ENCODE measurements at places on chromosomes 3 and 15.

DNA sequence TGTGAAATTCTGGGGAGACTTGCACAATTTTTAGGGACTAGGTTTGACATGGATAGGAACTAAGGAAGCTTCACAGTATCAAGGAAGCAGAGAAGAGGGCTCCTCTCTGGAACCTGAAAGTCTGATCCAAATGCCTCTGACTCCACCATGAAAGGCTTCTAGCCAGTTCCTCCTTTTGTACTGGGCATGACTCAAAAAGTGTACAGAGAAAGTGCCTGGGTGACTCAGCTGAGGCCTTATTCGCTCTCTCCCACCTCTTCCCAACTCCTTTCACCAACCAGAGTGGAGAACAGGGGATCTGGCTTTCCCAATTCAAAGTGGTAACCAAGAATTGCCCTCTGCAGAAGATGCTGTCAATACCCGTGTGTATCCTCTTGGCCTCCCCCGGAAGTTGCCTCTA lies 342.9 kb upstream of the PROK2 start:
- no peaks in the 10 kb centered on the region for H3K36me3 ChIP-seq

- H3K4me1 ChIP-seq = no peaks in the 10 kb centered on the region
- no peak overlapping the region for H3K4me3 ChIP-seq
- no peak for DNase-seq
- H3K27ac ChIP-seq = no peak overlapping the region
Observed at GRCh38 chr3:128503751-128504532, 10.9 kb upstream of the GATA2 start.

DNA sequence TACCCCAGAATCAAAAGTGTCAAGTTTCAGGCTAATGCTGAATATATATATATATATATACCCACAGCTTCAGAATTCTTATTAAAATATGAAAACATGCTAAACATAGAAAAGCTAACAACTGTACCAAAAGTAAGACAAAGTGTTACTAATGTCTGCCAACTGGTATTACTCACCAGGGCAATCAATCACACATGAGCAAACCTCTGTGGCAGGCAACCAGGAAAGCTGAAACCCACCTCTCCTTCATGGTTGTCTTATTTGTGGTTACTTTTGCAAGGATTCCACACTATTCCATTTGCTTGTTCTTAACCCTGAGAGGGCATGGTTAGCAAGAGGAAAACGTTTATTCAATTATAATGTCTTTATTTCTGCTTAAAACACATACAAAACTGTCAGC lies 512.3 kb upstream of the MDFIC2 start:
- no peak overlapping the region for H3K4me3 ChIP-seq
- peaks cover 5% of the 10 kb centered on the region for H3K4me1 ChIP-seq
- H3K27me3 ChIP-seq = no peaks in the 10 kb centered on the region
- H3K27ac ChIP-seq = no peak overlapping the region
- H3K36me3 ChIP-seq = no peaks in the 10 kb centered on the region

- no peak for DNase-seq
- H3K36me3 ChIP-seq = no peaks in the 10 kb centered on the region
- no peak overlapping the region for H3K27ac ChIP-seq
- H3K4me3 ChIP-seq = no peak overlapping the region
- H3K4me1 ChIP-seq = no peaks in the 10 kb centered on the region
Observed at GRCh38 chr3:38792983-38793382, 23.0 kb downstream of the SCN10A start.

GRCh38 chr15:88834211-88834812 lies 31.1 kb downstream of the ACAN start:
- H3K36me3 ChIP-seq = no peaks in the 10 kb centered on the region
- H3K4me3 ChIP-seq = no peak overlapping the region
- H3K27me3 ChIP-seq = no peaks in the 10 kb centered on the region
- no peak for DNase-seq
- no peaks in the 10 kb centered on the region for H3K4me1 ChIP-seq
- no peak overlapping the region for H3K27ac ChIP-seq

DNA sequence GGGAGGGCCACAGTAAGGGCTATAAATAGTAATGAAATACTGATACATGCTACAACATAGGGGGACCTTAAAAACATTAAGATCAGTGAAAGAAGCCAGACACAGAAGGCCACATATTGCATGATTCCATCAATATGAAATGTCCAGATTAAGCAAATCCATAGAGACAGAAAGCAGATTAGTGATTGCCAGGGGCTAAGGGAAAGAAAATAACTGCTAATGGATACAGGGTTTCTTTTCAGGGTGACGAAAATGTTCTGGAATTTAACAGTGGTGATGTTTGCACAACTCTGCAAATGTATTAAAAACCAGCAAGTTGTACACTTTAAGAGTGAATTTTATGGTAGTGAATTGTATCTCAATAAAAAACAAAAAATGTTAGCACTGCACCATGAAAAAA lies 37.0 kb downstream of the PIK3R4 start:
- no peaks in the 10 kb centered on the region for H3K27me3 ChIP-seq
- H3K36me3 ChIP-seq = no peaks in the 10 kb centered on the region
- no peaks in the 10 kb centered on the region for H3K4me1 ChIP-seq
- no peak for DNase-seq
- no peak overlapping the region for H3K4me3 ChIP-seq

- DNase-seq = no peak
- H3K4me3 ChIP-seq = no peak overlapping the region
- no peak overlapping the region for H3K27ac ChIP-seq
- H3K4me1 ChIP-seq = no peaks in the 10 kb centered on the region
Observed at GRCh38 chr15:35455201-35455600, 90.8 kb downstream of the DPH6 start.

DNA sequence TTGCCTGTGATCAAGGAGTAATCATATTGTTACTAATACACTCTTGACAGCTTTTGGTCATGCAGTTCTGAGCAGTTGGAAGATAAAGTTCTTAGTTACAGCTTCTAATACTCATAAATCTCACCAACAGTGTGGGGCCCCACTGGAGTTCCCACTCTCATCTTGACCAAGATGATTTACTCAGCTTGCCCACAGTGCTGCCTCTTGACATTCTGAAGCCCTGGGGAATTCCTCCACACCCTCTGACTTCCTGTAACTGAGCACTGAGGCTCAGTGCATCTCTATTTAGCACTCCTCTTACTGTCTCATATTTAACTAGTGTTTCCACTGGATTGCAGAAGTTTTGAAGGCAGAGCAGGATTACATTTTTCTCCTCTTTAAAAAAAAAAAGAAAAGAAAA lies 1.9 kb upstream of the ARL6IP5 start:
- H3K27ac ChIP-seq = no peak overlapping the region
- peaks cover 45% of the 10 kb centered on the region for H3K4me1 ChIP-seq
- H3K4me3 ChIP-seq = no peak overlapping the region

GRCh38 chr15:80599359-80599758 lies 95.8 kb upstream of the ABHD17C start:
- no peaks in the 10 kb centered on the region for H3K4me1 ChIP-seq
- DNase-seq = no peak
- H3K36me3 ChIP-seq = no peaks in the 10 kb centered on the region
- H3K27ac ChIP-seq = no peak overlapping the region
- H3K4me3 ChIP-seq = no peak overlapping the region
- no peaks in the 10 kb centered on the region for H3K27me3 ChIP-seq

GRCh38 chr3:173289072-173289471 lies 108.5 kb upstream of the NLGN1 start:
- no peaks in the 10 kb centered on the region for H3K36me3 ChIP-seq
- no peak overlapping the region for H3K4me3 ChIP-seq
- DNase-seq = no peak

DNA sequence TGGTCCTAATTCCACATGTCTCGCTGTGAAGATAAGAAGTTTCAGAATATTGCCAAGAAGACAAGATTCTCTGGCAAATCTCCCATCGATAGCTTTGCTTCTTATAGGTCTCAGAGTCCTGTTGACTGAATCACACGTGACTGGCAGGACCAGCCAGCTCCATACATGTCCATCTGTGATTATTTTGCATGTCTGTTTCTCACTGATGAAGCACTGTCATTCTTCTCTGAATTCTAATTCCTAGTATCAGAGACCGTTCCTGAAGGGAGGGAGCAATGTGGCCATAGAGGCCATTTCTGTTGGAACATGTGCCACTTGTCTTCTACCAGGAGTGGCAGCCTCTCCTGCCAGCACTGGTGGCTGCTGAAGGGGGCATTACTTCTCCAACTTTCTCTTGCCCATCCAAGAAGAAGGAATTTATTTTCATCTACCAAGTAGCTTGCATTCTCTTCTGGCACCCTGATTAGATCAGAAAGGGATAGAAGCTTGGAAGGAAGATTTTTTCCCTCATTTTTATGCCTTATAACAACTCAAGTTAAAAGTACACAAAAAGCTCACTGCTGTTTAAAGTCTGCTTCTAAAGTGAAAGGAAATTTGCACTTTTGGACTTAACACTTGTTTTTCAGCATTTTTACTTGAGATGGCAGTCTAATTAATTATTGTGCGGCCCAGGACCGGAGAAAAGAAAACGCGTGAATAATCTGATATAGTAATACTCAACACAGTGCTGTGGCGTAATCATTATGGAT lies 115.8 kb downstream of the IQCH start:
- H3K4me3 ChIP-seq = no peak overlapping the region
- no peaks in the 10 kb centered on the region for H3K4me1 ChIP-seq
- no peak overlapping the region for H3K27ac ChIP-seq
- no peak for DNase-seq
- no peaks in the 10 kb centered on the region for H3K36me3 ChIP-seq

GRCh38 chr3:105427332-105427731 lies 60.6 kb downstream of the ALCAM start:
- no peaks in the 10 kb centered on the region for H3K36me3 ChIP-seq
- no peak overlapping the region for H3K4me3 ChIP-seq
- no peak for DNase-seq
- H3K27ac ChIP-seq = no peak overlapping the region
- peaks cover 13% of the 10 kb centered on the region for H3K4me1 ChIP-seq

GRCh38 chr3:157131861-157132260 lies 28.1 kb downstream of the CCNL1 start:
- H3K4me3 ChIP-seq = no peak overlapping the region
- no peaks in the 10 kb centered on the region for H3K27me3 ChIP-seq
- no peak for DNase-seq
- H3K36me3 ChIP-seq = no peaks in the 10 kb centered on the region
- peaks cover 54% of the 10 kb centered on the region for H3K4me1 ChIP-seq
- no peak overlapping the region for H3K27ac ChIP-seq

GRCh38 chr3:46463868-46464241 lies 850 bp downstream of the LTF start:
- H3K4me1 ChIP-seq = no peaks in the 10 kb centered on the region
- H3K36me3 ChIP-seq = no peaks in the 10 kb centered on the region
- no peak overlapping the region for H3K4me3 ChIP-seq

DNA sequence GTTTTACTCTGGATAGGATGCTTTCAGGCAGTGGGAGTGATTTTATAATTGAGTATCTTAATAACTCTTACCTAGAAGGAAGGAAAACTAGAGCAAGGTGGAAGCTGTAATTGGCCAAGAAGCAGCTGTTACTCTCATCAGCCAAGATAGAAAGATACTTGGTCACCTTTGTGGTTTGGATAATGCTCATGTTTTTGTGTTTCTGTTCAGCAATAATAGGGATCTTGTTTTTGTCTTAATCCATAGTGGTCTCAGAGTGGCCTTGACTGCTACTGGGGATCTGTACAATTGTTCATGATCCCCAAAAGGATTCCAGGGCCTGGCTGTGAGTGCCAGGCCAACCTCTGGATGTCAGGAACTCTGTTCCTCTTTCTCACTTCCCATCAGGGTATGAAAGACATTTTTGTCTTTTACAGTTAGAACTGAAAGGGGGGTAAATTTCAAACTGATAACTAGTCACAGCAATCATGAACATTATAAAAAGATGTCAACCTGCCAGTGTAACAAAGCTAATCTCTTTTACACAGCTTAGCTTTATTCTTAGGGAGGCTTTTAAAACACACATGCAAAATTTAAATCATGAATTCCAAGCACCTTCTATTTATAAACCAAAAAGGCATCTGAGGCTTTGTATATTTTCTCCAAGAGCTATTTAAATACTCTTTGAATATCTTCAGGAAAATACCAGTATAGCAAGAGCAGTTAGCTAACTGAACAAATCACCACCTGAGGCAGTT lies 6.0 kb downstream of the UBL7 start:
- no peak overlapping the region for H3K4me3 ChIP-seq
- H3K27ac ChIP-seq = no peak overlapping the region
- H3K36me3 ChIP-seq = no peaks in the 10 kb centered on the region
- no peaks in the 10 kb centered on the region for H3K4me1 ChIP-seq

- H3K4me1 ChIP-seq = no peaks in the 10 kb centered on the region
- no peaks in the 10 kb centered on the region for H3K27me3 ChIP-seq
- no peak overlapping the region for H3K4me3 ChIP-seq
- no peak overlapping the region for H3K27ac ChIP-seq
Observed at GRCh38 chr3:63032881-63033280, 157.7 kb upstream of the CADPS start.

DNA sequence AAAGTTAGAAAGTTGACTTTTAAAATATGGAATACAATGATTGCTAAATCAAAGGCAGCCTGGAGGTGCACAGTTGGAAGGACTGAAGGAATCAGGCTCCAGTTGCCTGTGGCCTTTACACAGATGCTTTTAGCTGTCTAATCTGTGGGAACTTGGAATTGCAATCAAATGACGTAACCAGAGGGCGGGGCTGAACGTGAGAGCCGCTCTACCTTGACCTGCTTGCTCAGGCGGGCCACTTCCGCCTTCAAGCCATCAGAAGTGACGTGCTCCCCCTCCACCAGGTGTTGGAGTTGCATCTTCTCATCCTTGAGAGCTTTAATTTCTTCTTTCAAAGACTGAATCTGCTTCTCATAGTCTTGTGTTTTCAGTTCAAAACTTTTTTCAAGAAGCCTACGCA lies 37.7 kb upstream of the GNB5 start:
- no peak overlapping the region for H3K4me3 ChIP-seq
- H3K27ac ChIP-seq = peak overlapping the region; percentile 42
- H3K36me3 ChIP-seq = peaks cover 27% of the 10 kb centered on the region
- H3K27me3 ChIP-seq = no peaks in the 10 kb centered on the region
- DNase-seq = peak; percentile 84

DNA sequence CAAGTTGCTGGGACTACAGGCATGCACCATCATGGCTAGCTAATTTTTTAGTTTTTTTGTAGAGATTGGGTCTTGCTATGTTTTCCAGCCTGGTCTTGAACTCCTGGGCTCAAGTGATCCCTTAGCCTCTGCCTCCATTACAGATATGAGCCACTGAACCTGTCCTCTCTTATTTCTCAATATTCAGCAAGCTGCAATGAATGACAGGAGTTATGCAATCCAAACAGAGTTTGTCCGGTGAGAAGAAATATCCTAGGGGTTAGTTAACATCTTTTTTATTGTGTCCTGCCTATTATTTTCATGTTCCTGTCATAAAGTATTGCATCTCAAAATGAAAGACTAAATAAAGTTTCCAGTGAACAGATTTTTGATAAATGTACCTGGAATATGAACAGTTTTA lies 1161.4 kb downstream of the OTOL1 start:
- H3K27me3 ChIP-seq = no peaks in the 10 kb centered on the region
- no peak for DNase-seq
- no peak overlapping the region for H3K27ac ChIP-seq
- H3K4me3 ChIP-seq = no peak overlapping the region

GRCh38 chr3:117547956-117548550 lies 838.5 kb downstream of the TUSC7 start:
- no peaks in the 10 kb centered on the region for H3K4me1 ChIP-seq
- H3K4me3 ChIP-seq = no peak overlapping the region
- H3K36me3 ChIP-seq = no peaks in the 10 kb centered on the region
- H3K27me3 ChIP-seq = no peaks in the 10 kb centered on the region

- H3K27me3 ChIP-seq = no peaks in the 10 kb centered on the region
- DNase-seq = no peak
- H3K4me3 ChIP-seq = no peak overlapping the region
- no peaks in the 10 kb centered on the region for H3K4me1 ChIP-seq
Observed at GRCh38 chr15:95715116-95715903, 615.2 kb upstream of the NR2F2 start.

All from pancreas (tissue), 10 donors.